Thymus (tissue), 14 donors: ENCODE measurements at places on chromosomes 16 and 17. TPM values are rescaled to one million over a fixed set of nuclear protein-coding genes. Genes with fewer than 3 reads are reported as not detected.

Gene KRT33A
- total RNA-seq: 0.66 TPM

Gene CHST5
- total RNA-seq: not detected

Gene GCGR
- 0.05 TPM for total RNA-seq

Gene MRPL28
- 64.2 TPM for total RNA-seq

Gene IRF8
- total RNA-seq: 119 TPM

Gene NOG
- 1.3 TPM for total RNA-seq

Gene KRT20
- 0.85 TPM for total RNA-seq

Gene PDILT
- total RNA-seq: not detected

Gene NUTF2
- 50.7 TPM for total RNA-seq

Gene FGF11
- total RNA-seq: 5.8 TPM

Gene JUP
- total RNA-seq: 27.0 TPM

Gene ROGDI
- total RNA-seq: 28.0 TPM

Gene CARD14
- total RNA-seq: 0.38 TPM

Gene ITGA2B
- 0.38 TPM for total RNA-seq
